Iris pigment epithelial cell (primary cell): ENCODE measurements at places on chromosomes 16 and 17.

DNA sequence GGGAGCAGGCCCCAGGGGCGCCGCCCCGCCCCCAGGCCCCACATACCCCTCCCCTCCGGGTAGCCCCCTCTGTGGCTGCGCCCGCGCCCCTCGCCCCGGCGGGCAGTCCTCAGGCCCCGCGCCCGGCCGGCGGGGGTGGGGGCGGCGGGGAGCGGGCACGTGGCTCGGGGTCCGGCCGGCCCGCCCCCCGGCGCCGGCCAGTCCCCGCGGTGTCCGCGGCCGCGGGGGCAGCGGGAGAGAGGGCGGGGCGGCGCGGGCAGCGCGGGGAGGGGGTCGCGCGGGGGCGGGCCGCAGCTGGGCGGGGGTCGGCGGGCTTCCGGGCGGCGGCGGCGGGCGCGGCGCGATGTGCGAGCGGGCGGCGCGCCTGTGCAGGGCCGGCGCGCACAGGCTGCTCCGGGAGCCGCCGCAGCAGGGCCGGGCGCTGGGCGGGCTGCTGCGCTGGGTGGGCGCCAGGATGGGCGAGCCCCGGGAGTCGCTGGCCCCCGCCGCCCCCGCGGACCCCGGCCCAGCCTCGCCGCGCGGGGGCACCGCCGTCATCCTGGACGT, 335 bp downstream of the NECAB2 start:
- no peak for DNase-seq

DNA sequence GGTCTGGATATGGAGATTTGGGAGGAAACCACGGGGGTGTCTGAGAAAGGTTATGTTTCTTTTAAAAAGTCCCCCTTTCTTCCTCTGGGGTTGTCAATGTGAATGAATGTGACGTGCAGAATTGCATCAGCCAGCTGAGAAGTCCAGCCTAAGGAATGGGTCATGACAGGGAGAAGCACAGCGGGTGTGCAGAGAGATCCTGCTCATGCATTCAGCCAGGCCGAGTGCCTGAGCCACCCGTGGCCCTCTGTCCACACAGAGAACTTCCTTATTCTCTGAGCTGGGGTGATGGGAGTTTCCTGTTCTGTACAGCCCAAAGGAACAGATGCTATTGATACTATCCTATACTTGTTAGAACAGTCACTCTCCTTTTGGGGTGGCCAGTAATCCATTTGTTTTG, 117.9 kb downstream of the CPPED1 start:
- DNase-seq: no peak

GRCh38 chr16:2835638-2836493, 5.8 kb downstream of the ZG16B start:
- DNase-seq: peak; percentile 85

GRCh38 chr16:84550096-84550495, 45.6 kb upstream of the MEAK7 start:
- DNase-seq: no peak

- DNase-seq: no peak
These were observed 11.4 kb downstream of the PDK2 start for GRCh38 chr17:50106393-50107131.

GRCh38 chr17:1621273-1621954, 7.2 kb downstream of the SLC43A2 start:
- DNase-seq: no peak

DNA sequence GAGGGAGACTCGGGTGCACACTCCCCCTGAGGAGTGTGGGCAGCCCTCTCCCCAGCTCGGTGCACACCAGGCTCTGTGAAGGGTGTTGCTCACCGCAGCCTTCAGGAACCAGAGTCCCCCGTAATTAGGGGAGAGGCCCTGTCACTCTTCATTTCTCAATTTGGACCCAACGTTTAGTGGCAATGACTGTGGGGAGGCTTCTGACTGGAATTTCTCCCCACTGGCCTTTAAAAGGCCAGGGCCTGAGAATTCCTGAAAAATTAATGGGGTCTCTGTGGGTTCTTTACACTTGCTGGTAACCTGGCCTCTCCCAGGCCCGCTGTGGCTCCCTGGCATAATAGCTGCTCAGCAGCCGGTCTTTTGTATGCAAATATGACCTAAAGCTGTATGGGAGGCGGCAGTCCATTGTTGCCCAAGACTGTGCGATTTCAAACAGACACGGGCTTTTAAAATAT, 209.7 kb downstream of the MSI2 start:
- no peak for DNase-seq

DNA sequence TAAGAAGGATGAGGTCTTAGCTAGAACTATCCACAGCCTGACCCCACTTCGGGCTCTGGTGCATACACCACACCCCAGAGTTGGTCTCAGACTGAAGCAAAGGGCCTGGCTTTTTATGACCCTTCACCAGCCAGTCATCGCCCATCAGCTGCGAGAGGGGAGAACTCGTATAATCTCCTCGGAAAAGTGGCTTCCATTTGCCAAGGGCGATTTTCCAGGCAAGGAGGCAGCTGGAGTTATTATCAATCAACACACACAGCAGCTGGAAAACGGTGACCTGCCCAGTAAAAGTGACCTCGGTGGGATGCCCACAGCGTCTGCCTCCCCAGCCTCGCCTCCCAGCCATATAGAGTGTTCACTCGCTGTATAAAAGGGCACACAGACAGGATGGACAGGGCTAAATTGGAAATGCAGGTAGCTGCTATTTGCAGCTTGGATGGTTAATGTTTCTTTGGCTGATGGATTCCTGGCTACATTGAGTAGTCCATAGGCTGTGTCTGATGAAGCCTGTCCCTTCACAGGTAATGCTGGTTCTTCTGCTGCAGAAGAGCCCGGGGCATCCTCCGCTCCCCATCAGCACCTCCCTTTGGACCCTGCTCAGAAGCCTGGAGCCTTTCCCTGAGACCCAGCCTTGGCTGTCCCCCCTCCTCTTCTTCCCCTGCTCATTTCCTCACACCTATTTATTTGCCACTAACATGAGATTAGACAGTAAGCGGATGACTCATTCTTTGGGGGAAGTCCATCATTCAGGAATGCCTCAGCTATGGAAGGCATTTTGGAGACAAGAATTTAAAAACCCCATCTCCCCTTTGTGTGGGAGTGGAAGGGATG, 45.7 kb downstream of the TMEM186 start:
- peak; percentile 76 for DNase-seq

GRCh38 chr16:12485425-12485824, 318.3 kb downstream of the CPPED1 start:
- DNase-seq: no peak

GRCh38 chr17:30352240-30352814, 18.5 kb upstream of the TMIGD1 start:
- DNase-seq: no peak

- DNase-seq: no peak
These were observed 3.0 kb downstream of the ICAM2 start for GRCh38 chr17:64017381-64017980.

DNA sequence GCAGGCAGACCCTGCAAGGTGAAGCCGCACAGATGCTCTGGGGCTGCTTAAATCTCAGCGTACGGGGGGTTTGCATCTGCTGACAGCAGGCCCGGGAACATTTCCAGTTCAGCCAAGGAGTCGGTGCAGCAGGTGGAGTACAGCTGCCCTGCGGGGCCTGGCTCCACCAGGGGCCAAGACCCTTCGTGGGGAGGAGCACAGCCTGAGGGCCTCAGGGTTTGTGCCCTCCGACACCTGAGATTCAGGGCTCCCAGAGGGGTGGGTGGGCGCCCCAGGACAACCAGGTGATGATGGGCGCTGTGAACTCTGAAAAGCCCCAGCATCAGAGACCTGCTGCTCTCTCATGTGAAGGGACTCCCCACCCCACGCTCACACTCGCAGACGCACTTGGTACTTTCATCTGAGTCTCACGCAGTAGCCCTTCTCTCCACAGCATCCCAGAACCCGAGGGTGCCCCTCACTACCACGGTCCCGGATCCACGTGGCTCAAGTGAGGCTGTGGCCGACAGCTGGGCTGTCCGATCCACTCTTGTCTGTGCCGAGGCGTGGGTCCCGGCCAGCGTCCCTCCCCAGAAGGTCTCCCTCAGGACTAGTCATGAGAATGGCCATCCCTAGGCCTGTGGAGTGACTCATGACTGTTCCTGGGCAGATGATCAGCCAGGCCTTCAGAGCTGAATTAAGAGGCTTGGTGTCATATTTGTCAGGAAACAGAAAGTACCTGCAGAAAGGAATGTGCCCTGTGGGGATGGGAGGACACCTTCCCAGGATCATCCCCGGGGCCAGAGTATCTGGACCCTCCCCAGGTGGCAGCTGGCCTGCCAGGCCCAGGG, 29.6 kb downstream of the ACSF3 start:
- DNase-seq: peak; percentile 14

- DNase-seq: peak; percentile 96
These were observed 24.2 kb downstream of the GPRC5B start for GRCh38 chr16:19860166-19861041.

DNA sequence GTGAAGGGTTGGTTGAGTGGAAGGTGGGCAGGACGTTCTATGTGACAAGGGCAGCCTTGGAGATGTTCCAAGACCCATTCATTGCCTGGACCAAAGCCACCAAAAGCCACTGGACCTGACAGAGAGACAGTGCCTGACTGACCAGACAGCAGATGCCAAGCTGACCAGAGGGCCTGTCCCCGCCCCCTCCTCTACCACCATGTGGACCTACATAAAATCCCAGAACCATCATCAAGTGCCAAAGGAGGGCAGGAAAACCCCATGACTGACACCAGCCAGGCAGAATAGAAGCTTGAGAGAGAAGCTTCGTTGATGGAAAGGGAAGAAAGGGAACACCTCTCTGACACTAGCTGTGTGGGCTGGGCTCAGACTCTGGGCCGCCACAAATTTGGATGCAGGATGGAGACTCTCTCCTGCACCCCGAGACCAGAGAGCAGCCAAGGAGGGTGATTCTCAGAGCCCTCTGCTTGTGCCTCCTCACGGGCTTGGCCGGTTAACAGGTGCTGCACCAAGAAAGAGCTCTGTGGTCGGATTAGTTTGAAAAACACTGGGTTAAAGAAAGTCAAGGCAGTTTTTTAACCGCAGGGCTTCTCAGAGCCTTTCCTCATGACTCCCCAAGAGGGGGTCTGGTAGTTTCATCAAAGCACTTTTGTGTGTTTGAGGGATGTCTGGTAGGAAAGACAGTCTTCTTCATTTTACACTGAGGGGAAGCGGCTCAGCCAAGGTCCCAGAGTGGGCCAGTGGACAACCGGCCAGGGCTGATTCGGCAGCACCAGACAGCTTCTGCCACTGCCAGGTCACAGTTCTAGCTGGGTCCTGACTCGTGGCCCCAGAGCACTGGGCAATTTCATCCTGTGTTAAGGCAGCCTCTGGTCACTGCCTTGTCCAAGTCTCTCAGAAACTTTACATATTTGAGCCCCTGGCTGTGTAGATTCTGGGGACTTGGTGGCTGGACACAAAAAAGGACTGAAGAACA, 1.7 kb downstream of the TNFRSF13B start:
- DNase-seq: no peak

DNA sequence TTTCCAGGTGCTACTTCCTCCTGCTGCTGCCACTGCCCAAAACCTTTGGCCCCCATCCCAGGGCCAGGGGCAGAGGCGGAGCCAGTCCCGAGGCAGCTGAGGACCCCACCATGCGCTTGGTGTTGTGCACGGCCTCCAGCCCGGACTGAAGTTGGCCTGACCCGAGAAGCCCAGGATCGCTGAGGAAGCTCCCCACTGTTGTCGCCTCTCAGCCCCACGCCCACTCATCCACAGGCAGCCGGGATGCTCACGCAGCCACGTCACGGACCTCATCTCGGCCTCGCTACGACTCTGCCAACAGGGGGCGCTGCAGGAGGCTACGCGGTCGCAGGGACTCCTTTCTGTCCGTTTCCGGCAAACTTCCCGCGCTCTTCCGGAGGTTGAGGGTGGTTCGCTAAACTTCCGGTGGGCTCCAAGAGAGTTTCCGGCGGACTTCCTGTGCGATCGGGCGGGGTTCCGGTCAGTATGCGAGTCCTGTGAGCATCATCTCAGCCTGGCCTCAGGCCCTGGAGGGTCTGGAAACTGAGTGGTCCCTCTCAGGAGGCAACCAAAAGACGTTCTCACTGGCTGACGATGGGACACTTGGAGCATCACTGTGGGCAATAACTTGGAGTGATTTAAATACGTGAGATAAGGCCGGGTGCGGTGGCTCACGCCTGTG, 12.4 kb downstream of the ZG16B start:
- peak; percentile 51 for DNase-seq

DNA sequence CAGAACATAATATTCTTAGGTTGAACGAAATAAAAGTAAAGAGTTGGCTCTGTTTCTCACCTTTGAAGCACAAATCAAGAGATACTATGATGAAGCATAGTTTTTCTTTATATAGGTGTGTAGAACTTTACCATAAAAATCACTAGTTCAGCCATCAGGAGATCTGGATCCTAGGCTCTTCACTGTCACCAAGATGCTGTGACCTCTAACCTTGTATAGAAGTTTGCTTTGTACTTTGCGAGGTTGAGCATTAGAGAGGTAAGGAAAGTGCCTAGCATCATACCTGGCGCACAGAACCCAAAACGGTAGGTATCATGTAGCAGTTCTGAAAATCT, 553 bp upstream of the CDC6 start:
- DNase-seq: no peak

DNA sequence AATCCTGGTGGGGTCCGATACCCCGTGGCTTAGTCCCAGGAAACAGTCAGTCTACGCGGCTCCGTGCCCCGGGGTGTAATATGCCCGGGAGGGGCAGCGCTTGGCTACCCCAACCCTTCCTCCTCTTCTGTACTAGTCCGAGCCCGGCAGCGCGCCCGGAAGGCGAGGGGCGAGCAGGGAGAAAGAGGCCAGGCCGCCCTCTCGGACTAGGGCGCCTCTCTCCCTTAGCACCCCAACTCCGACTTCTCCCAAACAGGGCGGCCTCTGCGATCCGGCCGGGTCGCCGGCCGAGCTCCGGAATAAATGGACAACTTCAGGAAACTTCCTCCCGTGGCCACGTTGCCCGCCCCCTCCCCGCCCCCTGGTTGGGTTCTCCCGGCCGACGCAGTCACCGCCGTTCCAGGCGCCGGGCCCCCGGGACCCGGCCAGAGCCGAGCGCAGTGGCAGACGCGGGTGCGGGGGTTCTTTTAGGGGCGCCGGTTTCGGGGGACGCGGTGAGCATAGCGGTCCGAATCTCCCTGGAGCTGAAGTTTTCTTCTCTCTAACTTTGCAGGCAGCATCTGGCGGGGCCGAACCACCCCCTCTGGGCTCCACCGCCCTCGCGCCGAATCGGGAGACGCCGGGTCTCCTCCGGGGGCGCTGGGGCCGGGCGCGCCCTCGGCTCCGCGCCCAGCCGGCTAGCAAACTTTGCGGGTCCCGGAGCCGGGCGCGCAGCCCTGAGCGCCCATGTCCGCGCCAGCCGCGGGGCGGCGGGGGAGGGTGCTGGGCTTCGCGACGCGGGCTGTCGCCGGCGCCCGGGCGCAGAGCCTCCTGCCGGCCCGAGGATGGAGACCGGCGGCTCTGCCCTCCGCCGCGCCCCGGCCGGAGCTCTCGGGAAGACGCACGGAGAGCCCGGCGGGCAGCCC, at the start of gene SDK2:
TSS of gene SDK2 (minus strand) at position 301 of the 905 bp plus-strand sequence. CDS start 357 bp downstream, outside the sequence.
- DNase-seq: peak; percentile 36

GRCh38 chr16:51276336-51276735, 125.3 kb upstream of the SALL1 start:
- DNase-seq: no peak

DNA sequence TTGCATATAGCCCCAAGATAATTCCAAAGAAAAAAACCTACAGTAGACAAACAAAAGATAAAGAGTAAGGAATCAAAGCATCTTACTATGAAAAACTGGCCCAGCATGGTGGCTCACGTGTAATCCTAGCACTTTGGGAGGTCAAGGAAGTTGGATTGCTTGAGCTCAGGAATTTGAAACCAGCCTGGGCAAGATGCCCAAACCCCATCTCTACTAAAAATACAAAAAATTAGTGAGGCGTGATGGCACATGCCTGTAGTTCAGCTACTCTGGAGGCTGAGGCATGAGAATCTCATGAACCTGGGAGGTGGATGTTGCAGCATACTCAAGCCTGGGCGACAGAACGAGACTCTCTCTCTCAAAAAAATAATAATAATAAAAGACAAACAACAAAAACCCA, 764.7 kb upstream of the KIF2B start:
- peak; percentile 0 for DNase-seq

GRCh38 chr17:5500589-5501391, 14.4 kb downstream of the MIS12 start:
- peak; percentile 82 for DNase-seq
